ENCODE measurements at places on chromosomes 7 and 10. TPM values are rescaled to one million over a fixed set of nuclear protein-coding genes. Genes with fewer than 3 reads are reported as not detected.

DNA sequence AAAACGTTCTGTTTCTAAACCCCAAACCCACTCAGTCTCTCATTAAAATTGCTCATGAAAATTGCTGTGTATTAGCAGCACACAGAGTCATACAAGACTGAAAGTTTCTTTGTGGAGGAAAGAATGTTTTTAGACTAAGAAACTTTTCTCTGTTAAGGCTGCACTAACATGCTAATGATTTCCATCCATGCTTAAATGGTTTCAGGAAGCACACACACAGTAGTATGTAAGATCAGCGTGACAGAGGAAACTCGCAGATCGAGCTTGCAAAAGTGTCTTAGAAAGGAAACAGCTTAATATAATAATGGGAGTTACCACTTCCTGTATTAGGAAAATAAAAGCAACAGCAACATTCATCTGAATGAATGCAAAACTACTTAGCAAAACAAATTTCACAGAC lies 112.7 kb downstream of the ICA1 start:
- H3K4me3 ChIP-seq, result no peak overlapping the region
- H3K36me3 ChIP-seq, result peaks cover 2% of the 10 kb centered on the region
- DNase-seq, result no peak
- H3K27me3 ChIP-seq, result no peaks in the 10 kb centered on the region
- H3K4me1 ChIP-seq, result no peaks in the 10 kb centered on the region

PRSS37 gene
- total RNA-seq, result not detected

DNA sequence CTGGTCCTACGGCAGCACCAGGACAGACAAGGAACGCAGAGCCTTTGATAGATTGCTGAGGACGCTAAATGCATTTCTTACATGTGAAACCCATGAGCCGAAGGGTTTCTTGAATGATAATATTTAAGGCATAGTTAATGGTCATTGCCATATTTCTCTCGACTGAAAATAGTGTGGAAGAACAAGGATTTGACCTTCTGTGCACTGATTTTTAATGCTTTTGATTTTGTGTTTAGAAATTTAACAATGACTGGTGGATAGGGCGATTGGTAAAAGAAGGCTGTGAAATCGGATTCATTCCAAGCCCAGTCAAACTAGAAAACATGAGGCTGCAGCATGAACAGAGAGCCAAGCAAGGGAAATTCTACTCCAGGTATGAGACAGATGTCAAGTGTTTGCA lies 150.8 kb downstream of the NSUN6 start:
- peaks cover 5% of the 10 kb centered on the region for H3K4me1 ChIP-seq
- H3K36me3 ChIP-seq, result no peaks in the 10 kb centered on the region
- H3K27ac ChIP-seq, result no peak overlapping the region
- H3K4me3 ChIP-seq, result no peak overlapping the region
- no peak for DNase-seq

UCMA gene
- not detected for total RNA-seq

C10orf62 gene
- total RNA-seq, result not detected

GRCh38 chr7:121027761-121028669 lies 39.5 kb downstream of the CPED1 start:
- peaks cover 3% of the 10 kb centered on the region for H3K36me3 ChIP-seq
- peaks cover 69% of the 10 kb centered on the region for H3K4me1 ChIP-seq
- DNase-seq, result no peak
- peak overlapping the region; percentile 61 for H3K27ac ChIP-seq
- no peaks in the 10 kb centered on the region for H3K27me3 ChIP-seq

DNA sequence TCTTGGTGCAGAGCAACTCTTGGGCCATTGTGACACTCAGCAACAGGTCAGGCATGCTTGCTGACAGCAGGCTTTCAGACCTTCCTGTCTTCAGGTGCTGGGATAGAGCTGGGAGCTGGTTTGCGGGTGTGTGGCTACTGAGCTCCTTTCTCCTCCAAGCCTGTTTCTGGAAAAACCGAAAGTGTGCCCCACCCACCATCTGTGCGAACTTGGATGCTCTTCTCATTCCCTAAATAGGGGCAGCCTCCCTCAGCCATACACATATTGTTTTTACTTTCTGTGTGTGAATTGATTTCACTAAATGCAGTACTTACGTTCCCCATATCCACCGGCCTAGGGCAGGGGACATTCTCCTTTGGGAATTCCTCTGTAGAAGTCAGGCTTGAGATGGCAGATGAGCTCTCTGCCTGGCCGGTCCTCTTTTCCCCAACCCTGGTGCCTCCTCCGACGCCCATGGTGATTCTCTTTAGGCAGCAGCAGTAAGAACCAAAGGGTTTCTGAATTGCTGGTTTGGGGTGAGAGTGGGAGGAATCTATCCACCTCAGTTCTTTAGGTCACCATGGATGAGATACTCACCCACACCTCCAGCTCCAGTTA lies 6.3 kb upstream of the NEUROG3 start:
- peaks cover under 1% of the 10 kb centered on the region for H3K4me1 ChIP-seq
- DNase-seq, result no peak
- H3K27me3 ChIP-seq, result peaks cover 80% of the 10 kb centered on the region
- no peak overlapping the region for H3K4me3 ChIP-seq
- H3K36me3 ChIP-seq, result no peaks in the 10 kb centered on the region

DNA sequence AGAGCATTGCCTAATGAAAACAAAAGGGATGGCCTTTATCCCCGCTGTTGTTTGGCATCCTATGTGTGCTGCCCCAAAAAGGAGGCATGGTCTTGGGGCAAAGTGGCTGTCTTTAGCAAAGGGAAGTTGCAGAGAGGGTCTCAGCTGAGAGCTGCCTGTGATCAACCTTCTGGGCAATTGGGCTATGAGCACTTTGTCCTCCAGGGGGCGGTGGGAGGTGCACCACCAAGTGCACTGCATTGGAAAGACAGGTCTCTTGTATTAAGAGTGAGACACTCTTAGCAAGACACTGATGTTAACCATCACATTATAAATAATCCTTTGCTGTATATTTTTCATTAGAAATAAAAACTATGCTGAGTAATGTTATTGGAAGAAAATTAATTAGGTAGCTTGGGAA lies 314.8 kb downstream of the POM121L12 start:
- no peak for DNase-seq
- no peaks in the 10 kb centered on the region for H3K27me3 ChIP-seq
- H3K4me1 ChIP-seq, result peaks cover 5% of the 10 kb centered on the region
- H3K4me3 ChIP-seq, result no peak overlapping the region
- H3K27ac ChIP-seq, result no peak overlapping the region

- peak; percentile 30 for DNase-seq
- H3K4me1 ChIP-seq, result peaks cover 24% of the 10 kb centered on the region
- peak overlapping the region; percentile 3 for H3K4me3 ChIP-seq
- no peaks in the 10 kb centered on the region for H3K27me3 ChIP-seq
- peak overlapping the region; percentile 99 for H3K27ac ChIP-seq
- no peaks in the 10 kb centered on the region for H3K36me3 ChIP-seq
Measured at GRCh38 chr7:44639671-44640321, 33.4 kb downstream of the OGDH start.

- H3K4me3 ChIP-seq, result peak overlapping the region; percentile 56
- peaks cover 4% of the 10 kb centered on the region for H3K36me3 ChIP-seq
- H3K4me1 ChIP-seq, result peaks cover 11% of the 10 kb centered on the region
- peaks cover 7% of the 10 kb centered on the region for H3K27me3 ChIP-seq
- no peak for DNase-seq
Measured at GRCh38 chr10:124416733-124417132, 2.0 kb downstream of the OAT start.

LFNG gene
- 19.0 TPM for total RNA-seq

DNA sequence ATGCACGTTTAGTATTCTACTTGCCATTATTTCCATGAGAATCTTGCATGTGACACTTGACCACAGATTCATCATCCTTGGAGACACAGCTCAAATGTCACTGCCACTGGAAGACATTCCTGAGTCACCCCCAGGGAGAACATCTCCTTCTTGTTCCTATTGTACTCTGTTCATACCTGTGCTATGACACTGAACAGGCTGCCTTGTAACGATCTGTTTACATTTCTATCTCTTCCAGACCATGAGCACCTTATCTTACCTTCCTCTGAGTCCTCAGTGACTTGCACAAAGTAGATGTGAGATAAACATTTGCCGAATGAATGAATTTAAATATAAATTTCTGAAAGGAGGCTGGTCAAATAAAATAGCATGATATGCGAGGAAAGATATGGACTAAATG lies 331.9 kb upstream of the LRRN3 start:
- H3K27ac ChIP-seq, result no peak overlapping the region
- H3K4me1 ChIP-seq, result peaks cover 7% of the 10 kb centered on the region
- no peak for DNase-seq
- H3K27me3 ChIP-seq, result no peaks in the 10 kb centered on the region

GRCh38 chr7:13257661-13258060 lies 570.2 kb downstream of the ARL4A start:
- no peaks in the 10 kb centered on the region for H3K27me3 ChIP-seq
- DNase-seq, result no peak
- H3K4me3 ChIP-seq, result no peak overlapping the region
- peaks cover 13% of the 10 kb centered on the region for H3K4me1 ChIP-seq

GRCh38 chr7:157525491-157525915 lies 188.7 kb downstream of the DNAJB6 start:
- H3K27me3 ChIP-seq, result peaks cover 32% of the 10 kb centered on the region
- H3K4me3 ChIP-seq, result no peak overlapping the region
- H3K27ac ChIP-seq, result no peak overlapping the region
- DNase-seq, result peak; percentile 9
- no peaks in the 10 kb centered on the region for H3K36me3 ChIP-seq

DNA sequence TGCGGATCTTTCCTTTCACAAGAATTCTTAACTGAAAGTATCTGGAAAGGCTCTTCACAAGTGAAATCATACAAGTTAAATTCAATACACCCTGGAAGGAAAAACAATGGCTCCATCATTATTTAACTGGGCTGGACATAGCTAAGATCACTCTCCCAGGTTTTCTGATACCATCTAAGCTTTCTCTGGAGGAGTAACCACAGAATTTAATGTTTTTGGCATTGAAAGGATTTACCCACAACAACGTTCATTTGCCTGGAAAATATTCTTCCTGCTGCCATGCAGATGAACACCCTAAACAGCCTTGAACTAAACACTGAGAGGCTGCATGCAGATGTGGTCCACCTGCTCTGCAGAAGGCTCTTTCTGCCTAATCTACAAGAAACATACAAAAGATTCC lies 4.3 kb downstream of the NEBL start:
- no peaks in the 10 kb centered on the region for H3K27me3 ChIP-seq
- no peak overlapping the region for H3K4me3 ChIP-seq
- DNase-seq, result no peak
- peaks cover 30% of the 10 kb centered on the region for H3K4me1 ChIP-seq

PRKAG2 gene
- 16.6 TPM for total RNA-seq

DNA sequence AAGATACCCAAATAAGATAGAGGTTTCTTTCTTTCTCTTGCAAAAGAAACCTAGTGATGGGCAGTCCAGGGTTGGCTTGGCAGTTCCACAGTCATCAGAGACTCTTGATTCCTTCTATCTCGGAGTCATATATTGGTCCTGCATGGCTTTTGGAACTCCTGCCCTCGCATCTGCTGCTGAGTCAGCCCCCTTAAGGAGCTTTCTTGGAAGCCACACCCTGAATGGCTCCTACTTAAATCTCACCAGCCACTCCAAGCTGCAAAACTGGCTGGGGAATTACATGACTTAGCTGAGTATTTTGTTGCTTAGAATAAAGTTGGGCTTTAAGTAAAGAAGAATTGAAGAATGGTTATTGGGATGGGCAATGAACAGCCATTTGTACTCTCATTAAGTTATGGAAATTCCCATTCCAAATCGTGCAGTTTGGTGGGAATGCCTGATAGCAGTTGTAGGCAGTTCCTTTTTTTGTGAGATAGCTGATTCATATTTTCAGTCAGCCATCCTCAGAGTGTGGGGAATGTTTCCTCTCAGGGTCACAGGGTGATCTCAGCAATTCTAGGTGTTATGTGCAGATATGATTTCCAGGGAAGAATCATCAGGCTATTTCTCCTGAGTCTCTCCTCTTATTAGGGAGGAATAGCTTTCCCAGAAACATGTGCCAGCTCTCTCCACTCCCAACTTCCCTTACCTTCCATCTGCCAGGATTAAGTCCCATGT lies 209.9 kb downstream of the BBS9 start:
- DNase-seq, result no peak
- no peaks in the 10 kb centered on the region for H3K4me1 ChIP-seq
- H3K27me3 ChIP-seq, result no peaks in the 10 kb centered on the region
- H3K4me3 ChIP-seq, result no peak overlapping the region
- no peak overlapping the region for H3K27ac ChIP-seq
- H3K36me3 ChIP-seq, result no peaks in the 10 kb centered on the region

POT1 gene
- 26.9 TPM for total RNA-seq

UNC5B gene
- 91.5 TPM for total RNA-seq

DNA sequence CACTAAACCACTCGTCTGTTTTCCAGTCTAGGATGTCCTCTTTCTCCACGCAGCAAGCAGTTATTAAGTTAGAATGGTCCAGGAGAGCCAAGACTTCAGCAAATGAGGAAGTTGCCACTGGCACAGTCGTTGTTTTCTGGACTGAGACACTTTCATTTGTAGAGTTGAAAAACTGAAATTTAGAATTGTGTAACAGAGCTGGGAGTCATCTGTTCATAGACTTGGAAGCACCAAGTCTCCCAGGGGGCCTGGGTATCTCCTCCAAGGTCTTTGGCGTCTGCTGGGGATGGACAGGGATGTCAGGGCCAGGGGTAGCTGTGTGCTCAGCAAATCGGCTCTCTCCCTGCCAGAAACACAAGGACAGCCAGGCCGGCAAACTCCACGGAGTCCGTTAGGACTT lies 208.4 kb downstream of the FANK1 start:
- H3K4me3 ChIP-seq, result no peak overlapping the region
- H3K36me3 ChIP-seq, result no peaks in the 10 kb centered on the region
- no peak for DNase-seq
- peaks cover 13% of the 10 kb centered on the region for H3K27me3 ChIP-seq

GRCh38 chr7:132650498-132650897 lies 74.2 kb upstream of the PLXNA4 start:
- no peak overlapping the region for H3K4me3 ChIP-seq
- H3K4me1 ChIP-seq, result peaks cover 12% of the 10 kb centered on the region
- no peak overlapping the region for H3K27ac ChIP-seq
- H3K27me3 ChIP-seq, result no peaks in the 10 kb centered on the region
- DNase-seq, result no peak

- no peak overlapping the region for H3K27ac ChIP-seq
- DNase-seq, result no peak
- H3K4me1 ChIP-seq, result peaks cover 26% of the 10 kb centered on the region
- H3K4me3 ChIP-seq, result no peak overlapping the region
- H3K36me3 ChIP-seq, result no peaks in the 10 kb centered on the region
Measured at GRCh38 chr7:142884286-142884640, 1.3 kb downstream of the TRPV6 start.

- no peak overlapping the region for H3K27ac ChIP-seq
- no peak overlapping the region for H3K4me3 ChIP-seq
- no peak for DNase-seq
- no peaks in the 10 kb centered on the region for H3K36me3 ChIP-seq
- H3K27me3 ChIP-seq, result no peaks in the 10 kb centered on the region
Measured at GRCh38 chr10:88149906-88150305, 286.5 kb downstream of the PTEN start.

CCL26 gene
- total RNA-seq, result not detected

FAM149B1 gene
- total RNA-seq, result 33.7 TPM

DNA sequence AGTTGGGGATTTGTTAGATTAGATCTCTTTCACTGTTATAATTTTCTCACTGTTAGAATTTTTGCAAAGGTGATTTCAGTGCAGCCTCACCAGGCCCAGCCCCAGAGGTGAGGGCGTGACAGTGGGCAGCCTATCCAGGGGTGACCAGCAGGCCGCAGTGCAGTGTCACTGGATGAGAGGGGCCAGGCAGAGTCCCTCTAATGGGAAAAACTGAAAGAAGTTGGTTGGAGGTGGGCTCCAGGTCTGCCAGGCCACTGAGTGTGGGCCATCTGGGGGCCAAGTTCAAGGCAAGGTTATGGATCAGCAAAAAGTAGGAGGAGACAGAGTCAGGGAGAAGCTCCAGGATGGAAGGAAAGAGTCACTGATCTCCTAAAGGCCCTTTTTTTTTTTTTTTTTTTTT lies 90.5 kb upstream of the SDK1 start:
- peaks cover 7% of the 10 kb centered on the region for H3K4me1 ChIP-seq
- H3K27ac ChIP-seq, result no peak overlapping the region
- H3K4me3 ChIP-seq, result no peak overlapping the region
- peaks cover 32% of the 10 kb centered on the region for H3K27me3 ChIP-seq
- DNase-seq, result peak; percentile 27
